ENCODE measurements at places on chromosomes 4 and X.

DNA sequence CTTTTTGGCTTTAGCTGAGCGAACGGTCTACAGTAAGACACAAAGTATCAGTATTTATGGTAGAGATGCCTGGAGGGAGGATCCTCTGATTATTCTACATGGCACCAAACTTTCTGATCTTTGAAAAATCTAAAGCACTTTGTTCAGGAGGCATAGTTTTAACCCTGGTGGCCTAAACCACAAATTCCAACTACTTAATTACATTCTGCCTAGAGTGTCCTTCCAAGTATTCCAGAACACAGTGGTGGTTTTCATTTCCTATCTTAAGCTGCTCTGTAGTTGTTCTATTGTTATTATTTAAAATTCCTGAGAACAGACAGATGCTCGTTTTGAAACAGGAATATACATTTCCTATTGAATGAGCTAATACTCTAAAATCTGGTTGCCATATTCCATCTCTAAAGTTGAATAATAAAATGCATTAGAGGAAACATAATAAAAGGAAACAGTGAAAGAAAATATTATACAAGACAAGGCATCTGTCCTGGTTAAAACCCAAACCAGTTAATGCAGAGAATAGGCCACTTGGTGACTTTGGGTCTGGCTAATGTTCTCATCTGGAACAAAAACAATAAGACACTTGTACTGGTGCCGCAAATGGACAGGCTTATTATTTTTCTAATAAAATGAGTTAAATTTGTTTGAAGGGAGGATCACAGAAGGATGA is 657.4 kb downstream of the SPRY1 start:
- DNase-seq = no peak

- DNase-seq = no peak
These were observed 1.2 kb downstream of the UCHL1 start for GRCh38 chr4:41257906-41258305.

GRCh38 chrX:114152130-114152529 is 431.8 kb upstream of the HTR2C start:
- DNase-seq = no peak

DNA sequence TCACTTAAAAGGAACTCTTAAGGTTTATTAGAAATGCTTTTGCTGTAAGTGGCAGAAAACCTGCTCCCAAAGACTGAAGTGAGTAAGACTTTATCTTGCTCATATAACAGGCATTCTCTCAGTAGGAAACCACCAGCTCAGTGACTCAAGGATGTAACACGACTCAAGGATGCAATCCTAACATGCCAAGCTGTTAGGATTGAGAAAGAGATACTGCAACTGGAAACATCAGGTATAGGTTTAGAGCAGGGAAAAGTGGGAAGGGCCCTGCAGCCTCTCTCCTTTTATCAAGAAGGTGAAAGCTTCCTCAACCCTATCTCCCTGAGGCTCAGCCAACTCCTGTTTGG is 11.9 kb upstream of the SLC9A7 start:
- no peak for DNase-seq

GRCh38 chr4:156949373-156949814 is 22.2 kb downstream of the PDGFC start:
- DNase-seq = no peak

DNA sequence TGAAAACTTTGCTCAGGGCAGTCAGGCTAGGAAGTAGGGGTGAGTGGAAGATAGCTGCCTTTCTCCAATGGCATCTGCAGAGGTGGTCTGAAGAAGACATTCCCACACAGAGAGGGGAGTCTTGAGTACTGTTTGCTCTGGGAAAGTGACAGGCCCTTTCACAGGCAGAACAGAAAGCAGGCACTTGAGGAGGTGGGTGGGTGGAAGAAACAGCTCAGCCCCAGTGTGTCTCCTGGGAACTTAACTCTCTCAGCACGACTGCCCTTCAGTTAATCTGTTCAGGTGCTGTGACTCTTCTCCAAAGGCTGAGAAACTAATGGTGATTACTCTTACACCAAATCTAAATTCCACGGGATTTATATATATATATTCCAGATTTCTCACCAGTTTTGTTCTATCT is 28.3 kb downstream of the ENOPH1 start:
- no peak for DNase-seq

DNA sequence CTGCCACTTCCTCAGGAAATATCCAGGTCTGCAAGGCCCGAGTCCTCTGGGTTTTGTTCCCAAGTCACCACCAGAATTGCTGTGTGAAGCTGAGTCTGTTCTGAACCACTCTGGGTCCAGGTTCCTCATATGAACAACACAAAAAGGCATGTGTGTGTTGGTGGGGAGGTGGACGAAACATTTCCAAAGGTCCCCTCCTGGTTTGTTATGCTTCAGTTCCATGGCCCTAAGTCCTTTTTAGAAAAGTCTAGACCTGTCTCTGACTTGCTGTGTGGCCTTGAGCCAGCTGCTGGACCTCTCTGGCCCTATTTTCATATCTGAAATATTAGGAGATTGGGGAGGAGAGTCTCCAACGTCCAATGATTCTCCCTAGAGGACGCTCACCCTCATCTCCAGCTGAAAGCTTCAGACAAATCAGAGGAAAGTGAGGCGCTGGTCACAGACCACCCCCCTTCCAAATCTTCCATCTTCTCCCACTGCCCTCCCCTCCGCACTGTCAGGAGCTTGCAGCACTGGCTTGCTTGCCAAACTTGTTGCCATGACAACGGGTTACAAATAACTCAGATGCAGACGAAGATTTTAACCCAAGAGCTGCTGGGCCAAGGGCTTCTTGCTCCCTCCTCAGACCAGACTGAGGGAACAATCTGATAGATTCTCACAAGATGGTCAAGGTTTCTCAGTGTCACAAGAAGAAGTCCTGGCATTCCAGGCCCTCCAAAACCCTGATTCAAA is 64.5 kb downstream of the SMC1A start:
- DNase-seq = no peak

DNA sequence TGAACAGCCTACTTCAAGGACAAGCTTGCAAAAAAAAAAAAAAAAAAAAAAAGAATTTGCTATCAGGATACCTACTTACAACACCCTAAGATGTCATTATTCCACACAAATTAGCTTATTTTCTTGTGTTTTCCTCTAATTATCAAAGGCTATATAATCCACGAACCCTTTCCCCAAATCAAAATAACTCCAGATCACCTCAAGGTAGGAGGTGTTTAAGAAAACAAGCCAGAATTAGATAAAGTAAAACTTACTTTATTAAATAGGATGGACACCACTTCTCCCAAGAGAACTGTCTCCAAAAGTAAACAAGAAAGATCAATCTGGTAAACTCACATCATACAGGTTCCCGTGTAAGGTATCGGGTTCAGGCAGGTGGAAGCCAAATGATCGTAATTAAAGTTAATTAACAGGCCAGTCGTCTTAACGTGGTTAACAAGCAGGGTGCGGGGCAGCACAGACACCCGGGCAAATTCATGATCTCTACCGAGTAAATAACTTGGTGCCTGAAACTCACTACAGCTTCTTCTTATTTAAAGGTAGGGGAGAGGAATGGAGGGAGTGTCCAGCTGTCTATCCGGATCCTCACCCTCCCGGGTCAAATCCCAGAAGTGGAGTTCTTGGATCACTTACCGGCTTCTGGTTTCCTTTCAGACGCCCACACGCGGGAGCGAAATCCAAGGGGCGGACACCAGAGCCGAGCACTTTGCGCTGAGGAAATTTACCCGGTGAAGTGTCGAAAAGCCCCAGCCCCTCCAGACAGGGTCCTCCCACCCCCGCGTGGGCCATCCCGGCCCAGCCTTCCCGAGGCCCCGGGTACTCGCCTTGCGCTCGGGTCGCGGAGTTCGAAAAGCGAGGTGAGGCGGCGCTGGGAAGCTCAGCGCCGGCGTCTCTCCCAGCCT is 708 bp downstream of the ARAP2 start:
- peak; percentile 54 for DNase-seq

- DNase-seq = no peak
These were observed 18.3 kb downstream of the SLC39A8 start for GRCh38 chr4:102326951-102327350.

DNA sequence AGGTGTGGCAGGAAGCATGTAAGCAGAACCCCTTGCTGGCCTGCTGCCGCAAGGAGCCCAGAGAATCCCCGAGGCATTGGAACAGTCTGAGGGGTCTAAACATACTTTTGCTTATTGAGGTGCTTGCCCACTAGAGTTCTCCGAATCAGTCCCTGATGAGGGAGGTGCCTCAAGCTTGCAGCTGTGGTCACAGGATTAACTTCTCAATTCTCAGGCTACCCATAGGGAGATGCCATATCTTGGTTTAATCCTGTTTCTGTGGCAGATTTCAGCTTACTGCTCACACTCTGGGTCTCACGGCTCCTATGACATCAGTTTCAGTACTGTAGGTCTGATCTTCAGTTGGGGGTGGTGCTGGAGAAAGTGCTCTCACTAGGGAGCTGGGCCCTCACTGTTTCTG is 39.9 kb downstream of the CCNG2 start:
- DNase-seq = peak; percentile 20

GRCh38 chr4:79823148-79823763 is 249.8 kb downstream of the ANTXR2 start:
- DNase-seq = no peak

GRCh38 chrX:14618177-14618965 is 89.0 kb downstream of the GLRA2 start:
- no peak for DNase-seq

DNA sequence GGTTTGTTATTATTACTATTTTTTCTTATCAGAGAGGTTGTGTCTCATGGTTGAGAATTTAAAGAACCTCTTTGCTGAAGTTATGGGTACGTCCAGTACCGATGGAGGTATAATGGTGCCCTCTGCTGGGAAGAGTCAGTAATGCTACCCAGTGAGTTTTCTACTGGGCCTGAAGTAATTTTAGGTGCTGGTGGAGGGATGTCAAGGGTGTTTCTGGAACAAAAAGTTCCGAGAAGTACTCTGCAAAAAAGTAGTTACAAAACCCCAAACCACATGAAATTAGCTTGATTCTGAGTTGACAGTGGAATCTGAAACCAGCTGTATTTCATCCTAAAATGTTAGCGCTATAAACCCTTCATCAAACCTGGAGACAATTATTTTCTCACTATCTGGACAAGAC is 102.5 kb upstream of the MID1 start:
- peak; percentile 19 for DNase-seq

GRCh38 chrX:53211391-53211978 is 13.5 kb downstream of the KDM5C start:
- DNase-seq = no peak

DNA sequence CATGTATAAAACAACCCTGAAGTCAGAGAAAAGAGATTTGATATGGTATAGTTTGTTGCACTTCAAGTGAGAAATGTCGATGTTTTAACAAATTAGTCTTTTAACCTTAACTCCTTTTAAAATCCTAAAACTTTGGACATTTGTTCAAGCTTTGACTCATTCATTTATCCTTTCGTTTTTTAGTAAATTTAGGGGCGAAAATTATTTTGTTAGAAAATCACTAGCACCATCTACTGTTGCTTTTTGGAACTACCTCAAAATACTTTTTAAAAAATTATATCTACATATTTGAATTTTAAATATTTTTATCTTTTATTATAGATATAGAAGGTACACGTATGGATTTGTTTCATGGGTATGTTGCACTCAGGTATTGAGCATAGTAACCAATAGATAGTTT is 165.1 kb upstream of the POF1B start:
- no peak for DNase-seq

DNA sequence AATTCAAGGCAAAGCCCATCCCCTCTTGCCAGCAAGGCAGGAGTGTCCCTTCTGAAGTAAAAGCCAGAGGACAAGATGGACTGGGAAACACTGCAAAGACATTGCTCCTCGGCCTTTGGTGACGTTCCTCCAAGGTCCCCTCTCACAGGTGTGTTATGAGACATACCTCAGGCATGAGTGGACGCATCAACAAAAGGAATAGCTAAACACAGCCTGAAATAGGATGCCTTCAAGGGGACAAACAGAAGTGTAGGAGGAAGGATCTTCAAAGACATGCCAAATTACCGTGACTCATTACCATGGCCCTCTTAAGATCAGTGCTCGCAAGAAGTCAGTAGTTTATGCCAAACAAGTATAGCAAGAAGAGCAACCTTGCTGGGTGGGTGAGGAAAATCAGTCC is 6.0 kb upstream of the IDS start:
- DNase-seq = no peak

- no peak for DNase-seq
These were observed 682.0 kb downstream of the KCTD8 start for GRCh38 chr4:43766648-43767047.

GRCh38 chrX:30982467-30982866 is 89.4 kb downstream of the FTHL17 start:
- no peak for DNase-seq

DNA sequence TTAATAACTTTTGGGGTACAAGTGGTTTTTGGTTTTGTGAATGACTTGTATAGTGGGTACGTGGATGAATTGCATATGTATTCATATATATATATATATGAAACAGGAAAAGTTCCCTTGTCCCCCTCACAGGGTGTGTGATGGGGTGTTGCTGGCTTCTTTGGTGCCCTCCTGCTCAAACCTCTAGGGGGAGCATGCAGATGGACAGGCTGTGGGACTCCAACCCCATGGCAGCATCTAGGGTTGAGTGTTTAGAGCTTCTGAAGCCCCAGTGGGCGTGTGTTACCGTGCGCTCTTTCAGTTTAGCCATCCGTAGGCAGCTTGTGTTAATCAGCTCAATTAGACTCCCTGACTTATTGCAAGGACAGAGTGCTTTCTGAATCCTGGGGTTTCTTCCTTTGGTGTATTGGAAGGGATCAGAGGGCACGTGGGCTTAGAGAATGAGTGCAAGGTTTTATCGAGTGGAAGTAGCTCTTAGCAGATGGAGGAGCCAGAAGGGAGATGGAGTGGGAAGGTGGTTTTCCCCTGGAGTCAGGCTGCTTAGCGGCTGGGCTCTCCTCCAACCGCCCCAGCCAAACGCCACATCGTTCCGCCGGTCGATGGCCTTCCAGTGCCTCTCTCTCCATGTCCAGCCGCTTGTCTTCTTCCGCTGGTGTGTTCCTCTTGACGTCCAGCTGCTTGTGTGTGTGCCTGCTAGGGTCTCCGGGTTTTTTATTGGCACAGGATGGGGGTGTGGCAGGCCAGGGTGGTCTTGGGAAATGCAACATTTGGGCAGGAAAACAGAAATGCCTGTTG is 674.4 kb upstream of the LCORL start:
- DNase-seq = no peak

DNA sequence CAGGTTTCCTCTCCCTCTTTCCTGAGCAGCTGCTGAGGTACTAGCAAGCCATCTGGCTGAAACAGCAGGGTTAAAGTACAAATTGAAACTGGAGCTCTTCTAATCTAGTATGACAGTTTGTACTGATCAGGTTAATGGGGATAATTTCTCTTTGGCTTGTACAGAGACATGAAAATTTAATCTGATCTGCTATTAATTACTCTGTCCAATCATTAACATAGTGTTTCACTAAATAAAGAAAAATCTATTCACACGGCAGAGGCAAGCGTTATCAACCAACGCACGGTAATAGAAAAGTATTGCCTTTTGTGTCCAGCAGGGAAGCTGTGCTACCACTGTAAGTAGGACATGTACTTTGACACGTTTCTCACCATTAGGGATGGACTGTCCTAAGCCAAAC is 71.1 kb downstream of the IGSF1 start:
- DNase-seq = no peak

GRCh38 chrX:13719192-13719856 is 15.1 kb downstream of the TRAPPC2 start:
- DNase-seq = peak; percentile 47

- no peak for DNase-seq
These were observed 47.1 kb upstream of the TSPAN7 start for GRCh38 chrX:38514016-38514854.

- no peak for DNase-seq
These were observed 160.1 kb upstream of the MBNL3 start for GRCh38 chrX:132648895-132649294.

All from CD4-positive, alpha-beta T cell treated with Interleukin-4 for 1 hour (primary cell).